Activated T-helper 1 cell treated with anti-CD3 and anti-CD28 coated beads, Interleukin-12 subunit alpha, Interleukin-12 subunit beta, Interleukin-2, Interleukin-4 antibody, amounts not matched to agents 30 ng/mL and 10 ng/mL and 1 ng/mL, durations not matched to agents 14 hours and 24 hours and 36 hours (primary cell): ENCODE measurements at places on chromosomes 5 and 9. TPM values are rescaled to one million over a fixed set of nuclear protein-coding genes. Genes with fewer than 3 reads are reported as not detected.
A peak's percentile ranks its signal among the peaks of the same experiment; 100 is the strongest.

DNA sequence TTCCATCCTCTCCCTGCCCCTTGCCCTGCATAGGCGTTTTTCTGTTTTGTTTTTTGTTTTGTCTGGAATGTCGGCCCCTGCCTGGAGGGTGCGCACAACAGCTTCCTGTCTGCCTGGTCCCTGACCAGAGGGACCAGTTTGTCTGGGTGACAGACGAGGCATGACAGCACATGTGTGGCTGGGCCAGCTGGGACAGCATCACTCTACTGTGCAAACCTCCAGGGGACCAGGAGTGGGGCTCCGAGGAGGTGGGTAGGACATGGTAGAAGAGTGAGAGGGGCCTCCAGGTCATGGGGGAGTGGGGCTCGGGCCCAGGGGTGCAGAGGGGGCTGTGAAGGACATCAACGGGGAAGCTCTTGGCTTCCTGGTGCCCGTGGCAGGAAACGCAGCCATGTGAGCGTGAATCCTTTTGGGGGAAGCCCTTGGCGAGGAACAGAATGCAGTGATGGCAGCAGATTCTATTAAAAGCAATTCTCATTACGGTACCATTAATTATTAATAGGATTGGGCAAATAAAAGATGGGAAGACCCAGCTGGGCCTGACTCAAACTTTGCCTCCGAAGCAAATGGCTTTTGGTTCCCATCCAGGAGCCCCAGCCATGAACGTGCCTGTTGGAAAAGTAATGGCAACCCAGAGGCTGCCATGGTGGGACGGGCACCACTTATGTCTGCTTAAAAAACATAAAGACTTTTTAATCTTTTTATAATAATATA is 184.4 kb upstream of the IER5L start:
- peaks cover 4% of the 10 kb centered on the region for H3K27me3 ChIP-seq
- DNase-seq, result no peak
- no peak overlapping the region for H3K4me3 ChIP-seq
- H3K27ac ChIP-seq, result no peak overlapping the region
- H3K4me1 ChIP-seq, result no peaks in the 10 kb centered on the region
- no peaks in the 10 kb centered on the region for H3K36me3 ChIP-seq

DNA sequence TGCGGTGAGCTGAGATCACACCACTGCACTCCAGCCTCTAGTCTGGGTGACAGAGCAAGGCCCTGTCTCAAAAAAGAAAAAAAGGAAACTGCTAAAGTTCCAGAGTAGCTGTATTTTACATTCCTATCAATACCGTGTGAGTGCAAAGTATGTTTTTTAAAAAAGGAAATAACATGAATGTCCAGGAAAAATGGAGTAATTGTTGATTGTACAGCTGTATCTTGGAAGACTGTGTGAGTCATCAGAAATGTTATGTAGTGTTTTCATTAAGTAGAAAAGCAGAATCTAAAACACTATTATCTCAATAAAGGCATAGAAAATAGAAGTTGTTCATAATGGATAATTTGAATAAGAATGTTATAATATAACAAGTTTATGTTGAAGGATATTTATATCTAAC is 53.9 kb downstream of the ZCCHC7 start:
- H3K27ac ChIP-seq, result no peak overlapping the region
- no peaks in the 10 kb centered on the region for H3K27me3 ChIP-seq
- H3K36me3 ChIP-seq, result peaks cover 21% of the 10 kb centered on the region

SARDH gene
- 0.51 and 0.60 TPM in 2 replicates for total RNA-seq

DNA sequence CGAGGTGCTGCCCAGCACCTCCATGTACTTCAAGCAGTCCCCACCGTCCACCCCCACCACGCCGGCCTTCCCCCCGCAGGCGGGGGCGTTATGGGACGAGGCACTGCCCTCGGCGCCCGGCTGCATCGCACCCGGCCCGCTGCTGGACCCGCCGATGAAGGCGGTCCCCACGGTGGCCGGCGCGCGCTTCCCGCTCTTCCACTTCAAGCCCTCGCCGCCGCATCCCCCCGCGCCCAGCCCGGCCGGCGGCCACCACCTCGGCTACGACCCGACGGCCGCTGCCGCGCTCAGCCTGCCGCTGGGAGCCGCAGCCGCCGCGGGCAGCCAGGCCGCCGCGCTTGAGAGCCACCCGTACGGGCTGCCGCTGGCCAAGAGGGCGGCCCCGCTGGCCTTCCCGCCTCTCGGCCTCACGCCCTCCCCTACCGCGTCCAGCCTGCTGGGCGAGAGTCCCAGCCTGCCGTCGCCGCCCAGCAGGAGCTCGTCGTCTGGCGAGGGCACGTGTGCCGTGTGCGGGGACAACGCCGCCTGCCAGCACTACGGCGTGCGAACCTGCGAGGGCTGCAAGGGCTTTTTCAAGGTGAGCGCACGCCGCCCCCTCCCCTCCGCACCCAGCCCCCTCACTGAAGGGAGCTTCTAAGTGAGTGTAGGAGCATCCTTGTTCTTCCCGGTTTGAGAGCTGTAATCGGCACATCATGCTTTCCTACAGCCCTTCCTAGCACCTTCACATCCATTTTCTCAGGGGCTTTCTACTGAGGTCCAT is 6.9 kb downstream of the NR4A3 start:
- DNase-seq, result no peak
- H3K4me1 ChIP-seq, result peaks cover 65% of the 10 kb centered on the region
- peaks cover 20% of the 10 kb centered on the region for H3K27me3 ChIP-seq
- H3K36me3 ChIP-seq, result peaks cover 74% of the 10 kb centered on the region
- peak overlapping the region; percentile 34 for H3K4me3 ChIP-seq

DNA sequence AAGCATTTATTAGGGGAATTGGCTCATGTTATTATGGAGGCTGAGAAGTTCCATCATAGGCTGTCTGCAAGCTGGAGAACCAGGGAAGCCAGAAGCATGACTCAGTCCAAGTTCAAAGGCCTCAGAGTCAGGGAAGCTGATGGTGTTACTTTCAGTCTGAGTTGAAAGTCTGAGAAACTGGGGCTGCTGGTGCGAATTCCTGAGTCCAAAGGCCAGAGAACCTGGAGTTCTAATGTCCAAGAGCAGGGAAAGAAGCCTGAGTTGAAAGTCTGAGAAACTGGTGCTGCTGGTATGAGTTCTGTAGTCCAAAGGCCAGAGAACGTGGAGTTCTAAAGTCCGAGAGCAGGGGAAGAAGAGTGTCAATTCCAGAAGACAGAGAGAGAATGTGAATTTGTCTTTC is 641.1 kb downstream of the ISL1 start:
- H3K4me1 ChIP-seq, result no peaks in the 10 kb centered on the region
- no peak overlapping the region for H3K4me3 ChIP-seq
- no peaks in the 10 kb centered on the region for H3K36me3 ChIP-seq
- H3K27ac ChIP-seq, result no peak overlapping the region
- no peaks in the 10 kb centered on the region for H3K27me3 ChIP-seq

DNA sequence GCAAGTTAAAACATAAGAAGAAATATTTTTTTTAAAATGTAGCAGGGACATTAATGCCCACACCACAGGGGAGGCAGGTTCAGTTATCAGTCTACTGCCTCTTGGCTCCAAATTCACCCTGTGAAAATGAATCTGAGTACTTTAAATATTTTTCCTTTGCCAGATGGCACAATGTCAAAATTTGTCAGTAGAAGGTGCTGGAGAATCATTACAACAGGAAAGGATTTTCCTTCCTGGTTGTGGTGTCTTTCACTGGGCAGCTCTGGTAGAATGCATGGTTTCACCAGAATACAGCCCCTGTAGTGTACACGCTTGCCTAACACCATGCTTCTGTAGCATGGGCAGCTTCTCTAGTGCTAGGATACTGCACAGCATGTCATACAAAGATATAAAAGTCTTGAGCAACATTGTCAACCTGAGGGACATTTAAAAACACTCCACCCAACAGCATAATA is 9.7 kb upstream of the SREK1 start:
- H3K27me3 ChIP-seq, result peaks cover 2% of the 10 kb centered on the region
- no peak for DNase-seq
- no peak overlapping the region for H3K4me3 ChIP-seq
- peaks cover 3% of the 10 kb centered on the region for H3K4me1 ChIP-seq

CEP120 gene
- total RNA-seq, result 29.8 and 32.5 TPM in 2 replicates

DNA sequence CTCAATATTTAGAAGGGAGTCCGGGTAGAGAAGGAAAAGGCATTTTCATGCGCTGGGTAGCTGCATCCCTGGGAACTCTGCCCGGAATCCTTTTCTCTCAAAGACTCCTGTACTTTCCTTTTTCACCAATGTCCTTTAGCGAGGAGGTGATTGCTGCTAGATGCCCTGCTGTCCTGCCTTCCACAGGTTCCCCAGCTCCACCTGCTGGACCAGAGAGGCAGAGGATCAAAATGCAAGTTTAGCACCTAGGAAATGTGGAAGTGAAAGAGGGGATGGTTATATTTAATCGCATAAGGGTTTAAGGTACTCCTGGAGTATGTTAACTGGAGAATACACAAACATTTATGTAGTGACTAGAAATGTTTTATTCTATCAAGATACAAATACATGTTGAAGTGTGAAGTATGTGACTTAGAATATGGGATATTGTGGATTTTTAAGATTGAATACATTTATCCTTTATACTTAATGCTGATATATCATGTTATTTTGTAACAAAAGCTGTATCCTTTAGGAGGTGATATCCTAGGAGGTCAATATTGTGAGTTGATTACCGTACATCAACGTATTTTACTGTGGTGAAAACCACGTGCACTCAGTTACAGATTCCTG is 145.7 kb downstream of the ARHGAP26 start:
- no peak overlapping the region for H3K27ac ChIP-seq
- H3K36me3 ChIP-seq, result peaks cover 17% of the 10 kb centered on the region
- no peak for DNase-seq
- no peaks in the 10 kb centered on the region for H3K27me3 ChIP-seq

GRCh38 chr9:125409637-125410521 is 148.3 kb downstream of the GAPVD1 start:
- H3K36me3 ChIP-seq, result no peaks in the 10 kb centered on the region
- H3K27ac ChIP-seq, result no peak overlapping the region

- DNase-seq, result no peak
- no peak overlapping the region for H3K4me3 ChIP-seq
- peaks cover 11% of the 10 kb centered on the region for H3K4me1 ChIP-seq
- H3K36me3 ChIP-seq, result no peaks in the 10 kb centered on the region
- no peak overlapping the region for H3K27ac ChIP-seq
- peaks cover 60% of the 10 kb centered on the region for H3K27me3 ChIP-seq
Observed at GRCh38 chr5:76816110-76816831, 2.6 kb upstream of the F2RL1 start.

DNA sequence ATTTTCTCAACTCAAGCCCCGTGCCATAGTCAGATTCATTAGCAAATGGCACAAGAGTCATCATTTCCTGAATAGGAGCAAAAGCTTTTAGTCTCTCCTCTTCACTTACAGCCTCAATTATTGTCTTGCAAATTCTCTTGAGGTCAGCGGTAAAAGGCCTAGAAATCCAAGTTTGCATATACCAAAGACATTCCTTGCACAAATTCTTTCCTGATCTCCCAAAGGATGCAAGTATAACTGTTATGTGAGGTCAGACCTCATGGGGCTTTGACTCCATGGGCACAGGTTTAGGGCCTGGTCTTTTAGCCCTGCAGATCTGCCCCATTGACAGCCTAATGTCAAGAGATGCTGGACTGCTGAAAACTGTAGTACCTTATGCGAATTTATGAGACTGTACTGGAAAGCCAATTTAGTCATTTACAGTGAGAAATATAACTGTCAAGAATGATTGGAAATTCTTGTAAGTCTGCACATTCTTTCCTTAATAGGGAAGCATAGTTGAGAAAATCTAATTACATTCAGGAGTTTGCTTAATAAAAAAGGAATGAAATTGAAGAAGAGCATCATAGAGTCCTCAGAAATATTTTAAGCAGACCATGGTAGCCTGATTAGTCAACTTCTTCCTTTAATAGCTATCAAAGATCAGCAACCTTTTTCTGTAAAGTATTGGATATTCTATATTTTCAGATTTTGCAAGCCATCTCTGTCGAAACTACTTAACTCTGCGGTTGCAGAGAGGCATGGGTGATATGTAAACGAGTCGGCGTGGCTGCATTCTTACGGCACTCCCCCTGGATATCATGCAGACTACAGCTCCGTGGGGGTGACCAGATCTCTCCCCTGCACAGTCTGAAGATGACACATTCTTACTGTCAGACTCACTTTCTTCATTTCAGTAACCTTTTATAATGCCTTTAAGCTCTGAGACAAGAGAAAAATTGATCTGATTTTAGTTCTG is 45.2 kb downstream of the GCNT4 start:
- peaks cover 2% of the 10 kb centered on the region for H3K36me3 ChIP-seq
- no peak for DNase-seq
- peaks cover 2% of the 10 kb centered on the region for H3K27me3 ChIP-seq
- H3K4me1 ChIP-seq, result no peaks in the 10 kb centered on the region
- H3K4me3 ChIP-seq, result no peak overlapping the region
- H3K27ac ChIP-seq, result no peak overlapping the region

DNA sequence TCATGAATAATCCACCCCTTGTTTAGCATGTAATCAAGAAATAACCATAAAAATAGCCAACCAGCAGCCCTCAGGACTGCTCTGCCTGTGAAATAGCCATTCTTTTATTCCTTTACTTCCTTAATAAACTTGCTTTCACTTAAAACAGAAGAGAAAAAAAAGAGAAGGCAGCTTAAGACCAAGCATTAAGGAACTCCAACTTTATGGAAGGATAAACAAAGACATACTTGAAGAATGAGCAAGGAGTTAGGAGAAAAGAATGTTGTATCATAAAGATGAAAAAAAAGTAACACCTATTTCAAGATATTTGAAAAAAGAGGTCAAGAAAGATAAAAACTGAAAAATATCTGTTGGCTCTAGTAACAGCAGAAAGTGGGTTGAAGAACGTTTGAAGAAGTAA is 107.6 kb downstream of the RNF180 start:
- DNase-seq, result no peak
- H3K27ac ChIP-seq, result no peak overlapping the region
- no peaks in the 10 kb centered on the region for H3K36me3 ChIP-seq
- H3K4me1 ChIP-seq, result no peaks in the 10 kb centered on the region
- no peaks in the 10 kb centered on the region for H3K27me3 ChIP-seq
- no peak overlapping the region for H3K4me3 ChIP-seq

DNA sequence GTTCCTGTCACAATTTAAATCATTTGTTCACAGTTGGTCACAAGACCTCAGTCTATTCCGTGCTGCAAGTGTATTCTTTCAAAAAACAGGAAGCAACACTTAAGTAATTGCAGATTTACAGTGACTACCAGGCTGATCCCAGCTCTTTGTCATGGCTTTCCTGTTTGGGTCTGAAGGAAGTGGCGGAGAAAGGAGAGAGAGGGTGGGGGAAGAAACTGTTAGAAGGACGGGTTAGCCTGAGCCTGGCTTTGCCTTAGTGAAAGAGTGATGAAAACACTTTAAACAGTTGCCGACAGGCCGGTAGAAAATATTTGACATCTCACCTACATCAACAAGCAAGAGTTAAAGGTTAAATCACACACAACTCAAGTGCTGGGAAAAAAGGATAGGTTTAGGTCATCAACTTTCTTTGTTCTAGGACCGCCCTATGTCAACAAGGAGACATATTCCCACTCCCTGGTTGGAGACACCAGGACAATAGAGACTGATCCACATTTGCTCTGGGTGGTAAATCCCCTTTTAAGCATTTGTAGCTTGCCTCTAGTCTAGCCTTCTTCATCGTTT is 102.2 kb upstream of the DAB2 start:
- peaks cover 13% of the 10 kb centered on the region for H3K27me3 ChIP-seq
- no peaks in the 10 kb centered on the region for H3K36me3 ChIP-seq
- DNase-seq, result no peak
- H3K4me3 ChIP-seq, result no peak overlapping the region
- H3K27ac ChIP-seq, result no peak overlapping the region

GRCh38 chr5:145838276-145838675 is 3.1 kb upstream of the PRELID2 start:
- H3K27me3 ChIP-seq, result peaks cover 17% of the 10 kb centered on the region
- H3K27ac ChIP-seq, result no peak overlapping the region
- H3K4me1 ChIP-seq, result peaks cover 5% of the 10 kb centered on the region
- H3K4me3 ChIP-seq, result no peak overlapping the region
- DNase-seq, result no peak

SELENOP gene
- not detected in 2 replicates for total RNA-seq

- no peaks in the 10 kb centered on the region for H3K4me1 ChIP-seq
- H3K36me3 ChIP-seq, result no peaks in the 10 kb centered on the region
- no peak for DNase-seq
- no peak overlapping the region for H3K27ac ChIP-seq
- no peaks in the 10 kb centered on the region for H3K27me3 ChIP-seq
- no peak overlapping the region for H3K4me3 ChIP-seq
Observed at GRCh38 chr9:22356985-22357384, 89.6 kb upstream of the DMRTA1 start.
